ENCODE measurements at places on chromosomes 4 and X.

- DNase-seq: no peak
These were observed 24.4 kb downstream of the TNIP3 start for GRCh38 chr4:121139533-121140222.

DNA sequence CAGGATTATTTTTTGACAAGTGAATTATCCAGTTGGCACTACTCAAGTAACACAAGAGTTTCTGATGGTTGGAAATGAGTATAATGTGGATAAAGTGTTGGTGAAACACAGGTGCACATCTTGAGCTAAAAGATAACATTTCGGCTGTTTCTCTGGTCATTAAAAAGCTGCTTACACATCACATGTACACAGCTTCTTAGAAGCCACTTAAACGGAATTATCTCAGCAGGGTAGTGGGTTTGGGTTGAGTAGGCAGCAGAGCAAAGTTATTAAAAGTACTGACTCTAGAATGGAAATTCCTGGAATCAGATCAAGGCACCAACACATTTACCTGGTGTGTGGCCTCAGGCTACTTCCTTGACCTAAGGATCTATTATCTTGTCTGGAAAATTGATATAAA, 55.4 kb upstream of the RASSF6 start:
- no peak for DNase-seq

DNA sequence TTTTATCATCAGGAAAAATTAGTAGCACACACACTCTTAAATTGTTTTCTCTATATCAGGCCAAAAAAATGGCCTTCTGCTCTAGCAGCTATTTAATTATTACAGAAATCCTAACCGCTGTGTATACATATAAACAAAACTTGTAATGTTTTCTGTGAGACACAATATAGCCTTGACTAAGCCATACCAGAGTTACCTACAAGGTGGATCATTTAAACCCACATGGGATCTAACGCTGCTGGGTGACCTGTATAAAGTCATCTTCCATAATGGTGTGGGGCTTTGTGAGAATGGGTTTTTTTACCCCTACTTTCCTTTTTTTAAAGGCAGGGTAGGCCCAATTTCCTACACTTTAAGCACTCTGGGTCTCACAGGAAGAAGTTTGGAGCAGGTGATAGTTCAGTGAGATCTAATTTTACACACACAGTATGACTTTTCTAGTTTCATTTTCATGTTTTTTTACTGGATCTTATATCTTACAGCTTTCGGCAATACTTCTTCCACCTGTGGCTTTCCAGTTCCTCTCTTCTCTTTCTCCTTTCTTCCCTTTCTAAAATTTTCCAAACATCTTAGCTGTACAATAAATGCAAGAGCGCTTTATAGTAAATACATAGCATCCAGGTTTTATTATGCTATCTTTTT, 66.9 kb upstream of the MMAA start:
- DNase-seq: no peak

- DNase-seq: no peak
These were observed 188.8 kb upstream of the VEGFC start for GRCh38 chr4:176981551-176981950.

DNA sequence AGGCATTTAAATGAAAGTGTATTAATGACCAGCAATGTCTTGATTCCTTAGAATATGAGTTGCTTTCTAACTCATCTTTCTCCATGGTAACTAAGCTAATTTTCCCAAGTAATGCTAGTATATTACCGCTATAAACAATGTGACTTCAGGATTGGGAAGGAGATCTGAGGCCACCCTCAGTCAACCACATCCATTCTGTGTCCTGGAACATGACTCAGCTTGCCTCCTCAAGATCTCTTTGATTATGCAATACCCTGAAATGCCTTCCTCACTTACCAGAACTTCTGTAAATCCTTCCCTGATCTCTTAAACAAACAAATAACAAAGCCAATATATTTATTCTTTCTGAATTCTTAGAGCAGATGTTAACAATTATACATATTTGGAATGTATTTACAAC, 1495.5 kb downstream of the PCDH18 start:
- no peak for DNase-seq

DNA sequence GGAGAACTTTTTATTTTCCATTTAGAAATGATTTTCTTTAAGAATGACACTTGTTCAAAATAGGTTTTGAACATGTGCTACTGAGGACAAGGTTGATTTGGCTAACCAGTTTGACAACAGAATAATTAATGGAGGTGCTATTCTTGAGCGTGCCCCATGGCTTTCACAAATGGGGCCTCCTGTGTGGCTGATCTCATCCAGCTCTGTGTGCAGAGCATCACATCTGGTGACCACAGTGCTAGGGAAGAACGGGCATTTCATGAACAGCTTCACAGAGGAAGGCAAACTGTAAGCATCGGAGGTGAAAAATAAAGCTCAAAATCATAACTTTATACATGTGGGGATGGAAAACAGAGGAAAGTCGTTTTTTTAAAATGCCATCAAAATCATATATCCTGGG, 148.6 kb downstream of the SOWAHB start:
- no peak for DNase-seq

DNA sequence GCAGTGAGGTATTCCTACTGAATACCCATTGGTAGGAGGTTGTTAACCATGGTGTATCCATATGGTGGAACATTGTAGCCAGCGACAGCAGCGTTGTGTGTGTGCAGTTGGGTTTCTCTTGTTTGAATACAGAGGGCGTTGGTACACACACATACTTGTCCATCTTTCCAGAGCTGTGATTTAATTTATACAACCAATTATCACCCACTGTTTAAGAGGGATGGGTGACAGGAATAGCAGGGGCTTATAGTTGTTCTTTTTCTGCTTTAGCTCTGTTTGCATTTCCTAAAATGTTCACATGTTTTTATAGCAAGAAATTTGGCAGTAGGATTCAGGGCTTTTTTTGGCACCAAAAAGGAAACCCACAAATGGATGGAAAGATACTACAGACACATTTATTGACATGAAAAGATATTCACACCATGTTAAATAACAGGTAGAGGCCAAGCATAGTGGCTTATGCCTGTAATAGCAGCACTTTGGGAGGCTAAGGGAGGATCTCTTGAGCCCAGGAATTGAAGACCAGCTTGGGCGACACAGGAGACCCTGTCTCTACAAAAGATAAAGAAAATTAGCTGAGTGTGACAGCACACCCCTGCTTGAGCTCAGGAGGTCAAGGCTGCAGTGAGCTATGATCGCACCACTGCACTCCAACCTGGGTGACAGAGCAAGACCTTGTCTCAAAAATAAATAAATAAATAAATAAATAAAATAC, 60.6 kb downstream of the TNIP2 start:
- no peak for DNase-seq

DNA sequence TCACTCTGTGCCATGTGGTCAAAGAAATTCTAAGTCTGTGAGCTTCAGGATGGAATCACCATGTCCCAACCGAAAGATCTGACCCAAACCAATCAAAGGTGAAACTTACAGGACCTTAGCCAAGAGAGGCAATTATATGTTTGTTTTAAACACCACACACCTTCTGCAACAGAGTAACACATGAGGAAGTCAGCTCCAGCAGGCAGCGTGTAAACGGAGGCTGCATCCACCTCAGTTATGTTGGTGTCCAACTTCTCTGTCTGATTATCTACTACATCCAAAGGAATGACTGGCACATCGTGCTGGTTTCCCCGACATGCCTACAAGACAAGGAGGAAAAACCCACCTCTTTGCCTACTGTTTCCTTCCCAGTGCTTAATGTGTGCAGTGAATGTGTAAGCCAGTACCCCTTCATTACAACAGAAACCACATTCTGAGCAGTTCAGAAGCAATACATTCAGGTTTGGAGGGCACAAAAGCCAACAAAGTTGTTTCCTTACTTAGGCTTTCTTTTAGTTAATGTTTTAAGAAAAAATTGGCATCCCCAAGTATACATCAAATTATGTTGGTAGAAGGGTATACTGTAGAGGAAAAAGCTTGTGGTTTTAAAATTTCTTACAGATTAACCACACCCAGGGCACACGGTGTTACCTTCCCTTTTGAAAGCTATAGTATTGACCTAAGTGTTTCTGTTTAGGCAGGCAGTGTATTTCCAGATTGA, 12.4 kb downstream of the CASP6 start:
- DNase-seq: no peak

DNA sequence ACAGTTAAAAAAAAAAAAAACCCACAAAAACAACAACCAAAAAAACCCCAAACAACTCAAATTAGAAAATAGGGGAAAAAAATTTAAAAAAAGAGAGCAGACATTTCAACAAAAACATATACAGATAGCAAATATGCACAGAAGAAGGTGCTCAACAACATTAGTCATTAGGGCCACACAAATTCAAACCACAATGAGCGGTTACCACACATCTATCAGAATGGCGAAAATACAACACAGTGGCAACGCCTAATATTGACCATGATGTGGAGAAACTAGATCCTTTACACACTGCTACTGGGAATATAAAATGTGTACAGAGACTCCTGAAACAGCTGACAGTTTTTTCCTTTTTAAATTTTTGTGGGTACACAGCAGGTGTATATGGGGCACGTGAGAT, 19.4 kb downstream of the LYAR start:
- DNase-seq: no peak

DNA sequence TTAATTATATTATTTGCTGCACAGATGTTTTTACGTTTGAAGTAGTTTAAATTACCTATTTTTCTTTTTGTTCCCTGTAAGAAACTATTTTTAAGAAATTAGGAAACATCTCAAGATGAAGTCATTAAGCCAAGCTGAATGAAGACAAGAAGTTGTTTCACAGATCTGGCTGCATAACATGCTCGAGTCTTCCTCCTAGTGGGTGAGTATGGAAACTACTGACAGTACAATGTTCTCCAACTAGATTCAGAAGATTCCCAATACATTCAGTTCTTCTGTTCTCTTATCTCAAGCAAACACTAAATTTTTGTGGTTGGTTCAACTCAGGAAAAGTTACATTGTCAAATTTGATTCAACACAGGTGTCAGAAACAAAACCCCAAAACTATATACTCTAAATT, 256.8 kb upstream of the VCX start:
- no peak for DNase-seq

DNA sequence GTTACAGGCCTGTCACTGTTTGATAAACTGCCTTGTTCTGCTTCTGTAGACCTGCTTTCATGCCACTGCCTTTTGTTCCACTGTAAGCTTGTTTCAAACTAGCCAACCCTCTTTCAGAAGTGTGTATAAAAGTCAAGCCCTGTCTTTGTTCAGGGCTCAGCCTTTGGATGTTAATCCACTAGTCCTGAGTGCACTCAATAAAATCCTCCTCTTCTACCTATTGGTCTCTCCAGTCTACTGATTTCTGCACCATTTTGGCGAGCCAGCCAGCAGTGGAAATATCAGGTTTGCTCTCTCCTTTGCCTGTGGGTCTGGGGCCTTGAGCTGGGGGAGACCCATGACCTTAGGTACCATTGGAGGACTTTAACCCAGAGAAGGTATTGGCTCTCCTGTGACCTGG, 901.6 kb upstream of the NDST4 start:
- DNase-seq: no peak

GRCh38 chr4:173181848-173182247, 13.2 kb downstream of the GALNT7 start:
- DNase-seq: no peak

GRCh38 chrX:48531358-48531959, 8.1 kb upstream of the TBC1D25 start:
- no peak for DNase-seq

DNA sequence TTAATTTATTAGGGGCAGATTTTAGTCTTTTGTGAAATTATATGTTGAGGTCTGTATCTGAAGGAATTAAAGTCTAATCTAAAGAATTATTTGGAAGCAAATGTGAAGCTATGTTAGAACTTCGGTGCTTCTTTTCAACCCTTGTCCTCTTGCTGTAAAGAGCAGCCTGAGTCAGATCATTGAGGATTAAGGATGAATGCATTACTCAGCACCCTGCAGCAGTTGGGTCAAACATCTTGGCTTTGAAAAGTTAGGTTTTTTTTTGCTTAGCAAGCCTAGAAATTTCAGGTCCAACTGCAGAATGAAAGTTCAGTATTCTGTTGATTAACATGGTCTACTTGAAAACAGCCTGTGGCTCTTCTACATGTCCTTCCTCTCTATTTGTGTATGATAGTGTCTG, 57.6 kb downstream of the SLC4A4 start:
- no peak for DNase-seq

- no peak for DNase-seq
These were observed 65.7 kb upstream of the NDST3 start for GRCh38 chr4:117968606-117969005.

- DNase-seq: no peak
These were observed 251.7 kb downstream of the MAPK10 start for GRCh38 chr4:86108137-86108536.

DNA sequence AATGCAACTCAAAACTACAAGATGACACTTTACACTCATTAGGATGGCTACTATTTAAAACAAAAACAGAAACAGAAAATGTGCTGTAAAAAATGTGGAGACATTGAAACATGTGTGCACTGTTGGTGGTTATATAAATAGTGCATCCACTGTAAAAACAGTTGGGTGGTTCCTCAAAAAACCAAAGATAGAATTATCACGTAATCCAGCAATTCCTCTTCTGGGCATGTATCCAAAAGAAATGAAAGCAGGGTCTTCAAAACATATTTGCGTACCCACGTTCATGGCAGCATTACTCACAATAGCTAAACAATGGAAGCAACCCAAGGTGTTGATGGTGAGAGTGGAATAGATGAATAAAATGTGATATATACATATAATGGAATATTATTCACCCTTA, 967.2 kb downstream of the TRAM1L1 start:
- no peak for DNase-seq

DNA sequence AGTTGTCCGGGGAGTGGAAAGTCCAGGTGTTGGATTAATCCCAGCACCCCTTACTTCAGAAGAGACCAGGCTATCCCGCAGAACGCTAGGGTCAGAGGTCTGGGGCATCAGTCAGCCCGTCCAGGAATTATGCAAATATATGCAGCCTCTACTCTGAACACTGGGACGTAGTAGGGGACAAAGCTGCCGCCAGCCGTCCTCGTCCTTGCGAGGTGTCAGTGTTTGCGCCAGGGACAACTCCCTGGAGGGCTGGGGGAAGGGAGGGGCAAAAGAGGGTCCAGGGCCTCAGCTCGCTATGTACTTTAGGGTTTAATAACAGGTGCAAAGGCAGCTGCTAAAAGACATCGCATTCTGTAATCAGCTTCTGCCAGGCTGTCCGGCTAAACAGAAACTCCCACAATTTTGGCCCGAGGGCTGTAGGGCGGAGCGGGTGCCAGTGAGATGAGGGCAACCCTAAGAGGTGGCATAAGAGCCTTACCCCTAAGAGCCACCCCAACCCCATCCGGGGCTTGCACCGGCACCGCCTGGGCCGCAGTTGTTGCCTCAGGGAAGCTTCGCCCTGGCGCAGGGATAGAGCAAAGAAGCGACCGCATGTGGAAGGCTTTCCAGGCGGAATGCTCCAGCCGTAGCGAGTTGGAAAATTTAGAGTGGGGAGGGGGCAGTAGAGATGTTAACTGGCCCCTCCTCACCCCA, 8.4 kb downstream of the HAND2 start:
- DNase-seq: no peak

All from cerebellar nuclear complex (tissue), 1 donor.